Stimulated activated CD4-positive, alpha-beta T cell treated with anti-CD3 and anti-CD28 coated beads, TNF-alpha, amount 100 ng/mL, for 1 hour (primary cell): ENCODE measurements at places on chromosomes 3 and 15.

DNA sequence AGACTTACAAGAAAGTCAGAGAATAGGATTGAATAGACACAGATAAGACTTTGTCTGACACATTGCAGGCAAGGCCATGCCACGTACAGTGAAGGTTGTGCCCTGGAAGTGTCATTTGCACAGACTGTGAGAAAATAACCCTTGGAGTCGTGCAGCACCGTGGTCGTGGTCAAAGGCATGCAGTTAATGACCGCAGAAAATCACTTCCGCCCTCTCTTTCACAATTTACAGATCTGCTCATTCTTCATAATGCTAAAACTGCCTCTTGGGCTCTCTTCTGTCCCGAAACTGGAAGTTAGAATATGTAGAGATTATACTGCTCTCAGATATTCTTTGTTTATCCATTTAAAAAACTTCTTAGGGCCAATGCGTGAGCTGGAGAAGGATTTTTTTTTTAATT, 73.2 kb upstream of the CTXND1 start:
- DNase-seq: no peak

- no peak for DNase-seq
Observed at GRCh38 chr3:27094721-27095120, 274.5 kb downstream of the NEK10 start.

DNA sequence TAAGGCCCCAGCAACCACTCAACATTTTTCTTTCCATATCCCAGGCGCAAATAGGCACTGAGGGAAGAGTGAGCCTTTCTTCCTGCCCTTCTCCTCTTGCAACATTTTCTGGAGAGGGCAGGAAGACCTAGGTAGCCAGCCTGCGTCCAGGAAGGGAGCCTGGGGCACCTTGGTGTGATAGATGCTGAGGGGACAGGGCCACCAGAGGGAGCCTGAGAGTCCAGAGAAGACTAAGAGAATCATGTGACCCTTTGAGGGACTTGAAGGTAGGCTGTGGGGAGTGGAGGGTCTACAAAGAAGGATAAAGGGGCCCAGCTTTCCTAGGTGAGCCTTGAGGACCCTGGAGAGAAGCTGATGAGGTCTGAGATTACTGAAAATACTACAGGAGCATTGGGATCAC, 346.6 kb downstream of the CNTN6 start:
- no peak for DNase-seq

DNA sequence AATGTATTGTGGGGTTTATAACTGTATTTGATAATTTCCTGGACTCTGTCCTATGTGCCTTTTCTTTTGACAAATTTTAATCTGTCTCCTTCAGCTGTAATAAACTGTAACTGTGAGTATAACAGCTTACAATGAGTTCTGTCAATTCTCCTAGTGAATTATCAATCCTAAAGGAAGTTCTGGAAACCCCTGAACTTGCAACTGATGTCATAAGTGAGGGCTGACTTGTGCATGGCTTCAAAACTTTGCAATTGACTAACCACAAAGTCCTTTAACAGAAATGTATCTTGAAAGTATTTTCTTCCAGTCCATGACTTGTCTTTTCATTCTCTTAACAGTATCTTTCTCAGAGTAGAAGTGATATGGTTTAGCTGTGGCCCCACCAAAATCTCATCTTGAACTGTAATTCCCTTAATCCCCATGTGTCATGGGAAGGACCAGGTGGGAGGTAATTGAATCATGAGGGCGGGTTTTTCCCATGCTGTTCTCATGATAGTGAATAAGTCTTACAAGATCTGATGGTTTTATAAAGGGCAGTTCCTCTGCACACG, 108.3 kb downstream of the TFDP2 start:
- DNase-seq: no peak

DNA sequence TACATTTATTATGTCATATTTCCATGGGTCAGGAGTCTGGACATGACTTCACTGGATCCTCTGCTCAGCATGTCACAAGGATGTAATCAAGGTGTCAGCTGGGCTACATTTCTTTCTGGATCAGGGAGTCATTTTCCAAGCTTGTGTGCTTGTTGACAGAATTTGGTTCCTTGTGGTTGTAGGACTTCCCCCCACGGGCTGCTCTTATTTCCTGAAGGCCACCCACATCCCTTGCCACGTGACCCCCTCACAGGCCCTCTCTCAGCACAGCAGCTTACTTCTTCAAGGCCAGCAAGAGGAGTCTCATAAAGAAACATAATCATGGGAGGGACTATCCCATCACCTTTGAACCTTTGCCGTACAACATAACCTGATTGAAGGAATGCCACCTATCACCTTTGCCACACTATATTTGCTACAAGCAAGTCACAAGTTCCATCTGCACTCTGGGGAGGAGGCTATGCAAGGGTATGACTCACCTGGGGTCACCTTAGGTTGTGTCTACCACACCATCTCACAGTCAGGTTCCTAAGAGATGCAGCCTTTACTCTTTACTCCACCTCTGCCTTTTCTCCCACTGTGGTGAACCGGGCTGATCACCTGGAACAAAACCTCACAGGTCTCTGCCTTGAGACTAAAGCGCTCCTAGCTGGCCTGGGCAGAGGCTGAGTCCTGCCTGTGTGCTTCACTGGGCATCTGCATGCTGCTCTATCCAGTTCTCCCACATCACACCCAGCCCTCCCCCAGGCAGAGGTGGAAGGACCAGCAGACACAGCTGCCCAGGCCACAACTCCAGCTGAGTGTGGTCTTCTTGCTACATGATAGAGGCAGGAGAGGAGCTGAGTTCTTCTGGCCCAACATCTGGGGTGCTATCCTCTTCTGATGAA, 13.5 kb downstream of the RAB6B start:
- no peak for DNase-seq

DNA sequence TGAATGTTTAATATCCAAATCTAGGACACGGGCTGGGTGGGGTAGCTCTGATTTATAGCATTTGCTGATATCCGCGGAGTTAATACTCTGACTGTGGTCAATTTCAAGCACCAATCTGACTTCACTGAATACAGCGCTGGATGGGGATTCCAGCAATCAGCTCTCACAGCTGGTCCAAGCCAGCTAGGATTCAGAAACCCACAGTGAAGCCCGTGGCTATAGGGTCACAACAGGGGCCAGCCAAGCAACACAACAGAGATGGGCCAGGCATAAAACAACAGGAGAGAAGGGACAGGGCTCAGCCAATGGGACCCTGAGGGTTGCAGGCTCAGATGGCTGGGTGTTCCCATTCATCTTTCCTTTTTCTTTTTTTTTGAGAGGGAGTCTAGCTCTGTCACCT, 5.4 kb upstream of the LMAN1L start:
- no peak for DNase-seq

DNA sequence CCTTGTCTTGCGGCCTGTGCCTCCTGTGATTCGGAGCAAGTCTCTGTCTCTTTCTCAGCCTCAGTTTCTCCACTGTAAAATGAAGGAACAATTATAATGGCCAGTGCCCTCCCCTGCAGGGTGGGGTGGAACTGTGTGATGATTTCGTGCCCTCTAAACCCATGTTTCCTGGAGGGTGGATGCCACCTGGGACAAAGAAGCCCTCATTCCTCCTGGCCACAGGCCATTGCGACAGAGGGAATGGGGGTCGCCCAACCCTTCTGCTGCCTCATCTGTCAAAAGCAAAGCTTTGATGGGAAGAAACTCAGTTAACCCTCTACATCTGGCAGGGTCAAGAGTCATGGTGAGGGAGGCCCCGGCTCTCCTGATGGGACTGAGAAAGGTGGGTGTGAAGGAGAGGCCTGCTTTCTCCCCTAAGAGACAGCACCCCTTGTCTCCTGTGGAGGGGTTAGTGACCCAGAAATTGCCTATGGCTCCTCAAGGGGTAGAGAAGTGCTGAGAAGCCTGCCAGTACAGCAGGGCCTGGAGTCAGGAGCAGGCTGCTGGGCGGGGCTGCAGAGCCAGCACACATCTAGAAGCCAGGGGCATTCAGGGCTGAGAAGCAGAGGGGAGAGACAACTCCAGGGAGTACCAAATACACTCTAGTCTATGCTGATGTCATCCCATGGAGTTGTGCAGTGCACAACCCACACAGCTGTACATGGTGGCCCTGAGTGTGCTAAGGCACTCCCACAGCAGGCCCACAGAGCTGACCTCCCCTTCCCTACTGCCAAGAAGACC, 61.0 kb downstream of the PLXNA1 start:
- DNase-seq: no peak

GRCh38 chr3:187955587-187955952, 198.4 kb upstream of the LPP start:
- no peak for DNase-seq

GRCh38 chr15:43930556-43930955, 103.8 kb downstream of the WDR76 start:
- DNase-seq: no peak

- DNase-seq: no peak
Observed at GRCh38 chr3:26768068-26768651, 145.6 kb downstream of the LRRC3B start.

DNA sequence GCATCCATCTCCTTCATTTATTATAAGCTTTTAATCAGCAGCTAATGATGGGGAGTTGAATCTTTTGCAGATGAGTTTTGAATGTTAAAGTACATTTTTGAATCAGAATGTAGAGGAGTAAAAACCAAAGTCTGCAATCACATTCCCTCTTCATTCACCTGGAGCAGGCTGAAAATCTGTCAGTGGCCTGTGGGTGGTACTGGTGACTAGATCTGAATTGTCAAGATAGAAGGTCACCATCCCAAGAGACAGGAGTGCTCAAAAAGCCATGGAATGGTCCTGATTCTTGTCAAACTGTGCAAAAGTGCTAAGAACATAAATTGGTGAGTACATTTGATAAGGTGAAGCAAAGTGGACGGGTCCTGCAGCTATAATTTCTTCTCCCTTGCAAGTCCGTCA, 881.3 kb upstream of the NR2F2 start:
- DNase-seq: no peak

GRCh38 chr3:141878326-141878725, 1.9 kb downstream of the ATP1B3 start:
- DNase-seq: no peak

DNA sequence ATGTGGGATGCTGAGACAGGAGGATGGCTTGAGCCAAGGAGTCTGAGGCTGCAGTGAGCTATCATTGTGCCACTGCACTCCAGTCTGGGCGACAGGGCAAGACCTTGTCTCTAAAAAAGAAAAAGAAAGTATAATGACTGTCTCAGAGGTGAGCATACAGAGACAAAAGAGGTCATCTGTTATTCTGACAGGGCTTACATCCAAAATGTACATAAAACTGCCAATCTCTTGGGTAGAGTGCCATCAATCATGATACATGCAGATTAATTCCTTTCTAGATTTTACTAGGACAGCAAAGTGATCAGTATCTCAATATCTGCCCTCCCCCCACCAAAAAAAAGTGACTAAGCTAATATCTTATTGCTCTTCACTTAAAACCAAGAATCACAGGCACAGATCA, 41.0 kb downstream of the RFX7 start:
- no peak for DNase-seq

GRCh38 chr3:53628536-53629401, 134.4 kb downstream of the CACNA1D start:
- no peak for DNase-seq

- no peak for DNase-seq
Observed at GRCh38 chr3:107858876-107859275, 232.0 kb downstream of the CD47 start.

GRCh38 chr3:126355777-126356372, 1.3 kb downstream of the KLF15 start:
- DNase-seq: no peak
